ENCODE measurements at places on chromosomes 1 and 21.

GRCh38 chr21:46118316-46119143, 20.6 kb downstream of the COL6A2 start:
- no peak for DNase-seq

DNA sequence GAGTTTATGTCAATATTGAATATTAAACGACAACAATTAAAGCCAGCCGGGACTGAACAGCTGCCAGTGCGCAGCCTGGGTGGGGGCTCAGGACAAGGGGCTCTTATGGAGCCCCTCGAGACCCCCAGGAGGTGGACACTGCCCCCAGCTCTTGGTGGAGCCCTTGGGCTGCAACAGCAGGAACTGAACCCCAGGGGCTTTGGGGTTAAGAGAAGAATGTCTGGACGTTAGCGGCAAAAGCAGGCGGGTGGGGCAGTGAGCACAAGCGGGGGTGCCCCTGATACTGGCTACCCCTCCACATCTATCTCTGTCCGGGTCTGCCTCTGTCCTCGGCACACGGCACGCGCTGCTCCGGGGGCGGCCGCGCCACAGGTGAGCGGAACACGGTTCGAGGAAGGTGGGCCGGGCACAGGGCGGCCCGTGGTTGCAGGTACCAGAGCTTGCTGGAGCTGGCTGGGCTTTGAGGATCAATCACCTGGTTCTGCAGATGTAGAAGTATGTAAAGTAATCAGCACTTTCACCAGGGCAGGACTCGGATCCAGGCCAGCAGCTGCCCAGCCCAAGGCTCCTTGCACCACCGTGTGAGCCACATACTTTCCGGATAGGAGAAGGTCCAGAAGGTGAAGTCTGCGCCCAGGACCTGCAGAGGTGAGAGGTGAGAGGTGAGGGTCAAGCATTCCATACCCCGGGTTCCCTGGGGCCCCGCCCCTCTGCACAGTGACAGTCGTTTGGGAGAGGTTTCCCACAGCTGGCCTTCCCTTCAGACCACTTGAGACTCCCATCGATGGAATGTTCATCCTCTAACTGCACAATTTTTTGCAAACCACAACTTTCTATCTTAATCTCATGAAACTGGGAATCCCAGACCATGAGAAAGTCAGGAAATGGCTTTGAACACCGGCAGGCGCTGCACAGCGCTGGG, 12.4 kb upstream of the POFUT2 start:
- no peak for DNase-seq

DNA sequence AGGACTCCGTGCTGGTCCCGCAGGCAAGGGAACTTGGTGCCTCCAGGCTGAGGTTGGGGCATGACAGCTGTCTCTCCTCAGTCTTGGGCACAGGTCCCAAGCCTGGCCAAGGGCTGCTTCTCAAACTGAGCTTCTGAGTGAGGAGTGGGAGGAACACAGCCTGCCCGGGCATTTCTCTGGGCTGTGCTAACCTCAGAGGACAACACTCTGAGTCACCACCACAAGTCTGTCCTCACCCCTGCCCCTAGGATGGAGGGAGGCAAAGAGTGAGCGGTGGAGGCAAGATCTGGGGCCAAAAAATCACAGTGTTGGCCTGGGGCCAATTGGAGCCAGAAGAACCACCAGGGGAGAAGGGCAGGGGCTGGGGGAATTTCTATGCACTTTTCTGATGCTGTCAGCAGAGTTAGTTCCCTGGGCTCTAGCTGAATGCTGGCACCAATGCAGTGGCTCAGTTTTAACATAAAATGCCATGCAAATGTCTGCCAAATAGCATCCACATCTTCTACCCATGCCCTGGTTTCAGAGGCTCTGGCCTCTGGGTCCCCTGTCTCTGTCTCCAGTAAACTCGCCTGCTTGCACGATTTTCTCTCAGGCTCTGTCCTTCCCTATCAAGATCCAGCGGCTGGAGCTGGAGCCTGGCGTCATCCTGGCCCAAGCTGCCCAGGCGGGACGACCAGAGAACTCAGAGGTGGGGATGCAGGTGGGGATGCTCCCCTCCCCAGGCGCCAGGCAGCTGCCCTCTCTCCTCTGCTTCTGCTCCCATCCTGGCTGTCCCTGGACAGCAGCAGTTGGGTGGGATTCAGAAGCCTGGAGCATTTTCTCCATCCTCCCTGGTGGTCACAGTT, 11.0 kb upstream of the CDK18 start:
- no peak for DNase-seq

GRCh38 chr1:173865468-173866164, 2.2 kb downstream of the GAS5 start:
- DNase-seq: peak; percentile 32

DNA sequence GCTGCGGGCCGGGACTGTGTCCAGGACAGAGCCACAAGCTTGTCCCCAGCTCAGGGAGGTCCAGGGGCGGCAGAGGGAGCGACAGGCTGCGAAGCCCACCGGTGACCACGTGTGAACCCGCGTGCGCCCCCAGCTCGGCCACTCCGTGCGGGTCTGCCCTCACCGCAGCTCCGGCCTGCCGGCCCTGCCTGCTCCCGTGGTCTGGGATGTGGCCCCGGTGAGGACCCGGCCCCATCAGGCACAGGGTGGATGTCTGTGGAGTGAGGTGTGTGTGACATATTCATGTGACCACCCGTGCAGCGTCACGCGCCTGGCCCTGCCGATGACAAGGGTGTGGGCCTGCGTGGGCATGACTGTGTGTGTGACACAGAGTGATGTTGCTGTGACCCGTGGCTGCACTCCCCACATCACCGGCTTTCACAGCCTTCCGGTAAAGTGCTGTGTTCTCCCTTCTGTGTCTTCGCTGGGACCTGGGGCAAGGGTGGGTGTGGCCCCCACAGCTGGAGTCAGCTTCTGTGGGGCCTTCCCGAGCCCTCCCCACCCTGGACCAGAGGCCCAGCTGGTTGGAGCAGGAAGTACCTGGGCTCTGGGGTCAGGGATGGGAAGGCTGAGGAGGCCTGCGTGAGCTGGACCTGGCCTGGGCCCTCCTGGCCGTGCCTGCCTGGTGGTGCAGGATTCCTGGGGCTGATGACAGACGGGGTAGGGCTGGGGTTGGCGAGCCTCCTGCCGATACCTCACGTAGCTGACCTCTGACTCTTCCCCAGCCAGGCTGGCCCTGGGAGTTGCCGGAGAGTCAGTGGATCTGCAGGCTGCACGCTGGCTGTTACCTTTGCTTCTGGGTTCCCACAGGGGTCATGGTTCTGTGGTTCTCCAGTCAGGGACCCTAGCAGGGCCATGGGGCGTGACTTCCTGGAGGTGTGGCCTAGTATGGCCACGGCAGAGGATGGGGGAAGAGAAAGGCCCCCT, 4.1 kb downstream of the RNF223 start:
- peak; percentile 42 for DNase-seq

- no peak for DNase-seq
Measured at GRCh38 chr1:24564695-24565094, 8.8 kb downstream of the NCMAP start.
